DMS79 (cell line): ENCODE measurements at places on chromosomes 16 and 17.

DNA sequence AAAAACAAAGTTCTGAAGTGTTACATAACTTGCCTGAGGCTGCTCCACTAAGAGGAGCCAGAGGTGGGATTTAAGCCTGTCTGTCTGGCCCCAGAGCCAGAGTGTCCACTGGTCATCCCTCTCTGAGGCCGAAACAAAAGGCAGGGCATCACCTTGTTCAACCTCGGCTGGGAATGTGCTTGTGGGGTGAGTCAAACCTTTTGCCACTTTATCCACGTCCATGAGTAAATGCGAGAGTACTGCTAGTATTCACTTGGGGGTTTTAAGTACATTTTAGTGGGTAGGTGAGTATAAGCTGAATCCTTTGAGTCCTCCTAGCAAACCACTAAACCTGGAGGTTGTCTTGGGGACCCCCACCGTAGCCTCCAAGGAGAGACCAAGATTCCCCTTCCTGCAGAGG lies 103.5 kb downstream of the STX8 start:
- no peak for DNase-seq

GRCh38 chr17:75096082-75096625 lies 8.4 kb downstream of the SLC16A5 start:
- no peak for DNase-seq

DNA sequence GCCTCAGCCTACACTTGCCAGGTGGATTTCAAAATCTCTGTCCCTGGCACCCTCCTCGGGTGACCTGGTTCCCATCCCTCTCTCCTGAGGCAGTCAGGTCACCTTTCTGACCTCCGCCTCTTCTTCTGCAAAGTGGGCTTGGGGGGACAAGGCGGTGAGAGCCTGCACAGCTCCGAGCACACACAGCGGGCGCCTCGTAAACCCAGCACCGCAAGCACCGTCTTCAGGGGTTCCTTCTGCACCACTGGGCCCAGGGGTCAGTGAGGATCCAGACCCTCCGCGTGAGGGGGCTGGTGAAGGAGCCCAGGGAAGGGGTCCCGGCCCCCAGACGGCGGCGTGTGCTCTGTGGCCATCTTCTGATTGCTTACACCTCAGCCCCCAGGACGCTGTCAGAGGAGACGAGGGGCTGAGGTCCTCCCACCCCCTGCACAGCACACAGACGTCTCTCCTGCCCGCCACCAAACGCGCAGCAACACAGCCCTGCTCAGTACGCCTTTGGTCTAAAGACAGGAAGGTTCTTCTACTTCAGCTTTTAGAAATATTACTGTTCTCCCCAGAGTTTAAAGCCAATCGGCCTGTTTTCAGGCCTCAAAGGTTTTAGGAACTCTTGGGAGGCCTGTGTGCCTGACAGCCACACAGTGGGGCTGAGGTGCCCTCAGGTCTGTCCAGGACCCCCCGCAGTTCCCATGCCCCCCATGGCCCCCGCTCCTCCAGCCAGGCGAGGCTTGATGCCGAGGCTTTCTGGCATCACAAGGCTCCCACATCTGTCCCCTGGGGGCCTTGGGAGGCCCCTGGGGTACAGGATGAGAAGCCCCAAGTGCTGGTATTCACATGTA lies 2.7 kb downstream of the CBFA2T3 start:
- no peak for DNase-seq

GRCh38 chr17:2563543-2563942 lies 29.9 kb upstream of the PAFAH1B1 start:
- DNase-seq, result no peak

- no peak for DNase-seq
These were observed 207.8 kb upstream of the FOXF1 start for GRCh38 chr16:86302421-86303109.

DNA sequence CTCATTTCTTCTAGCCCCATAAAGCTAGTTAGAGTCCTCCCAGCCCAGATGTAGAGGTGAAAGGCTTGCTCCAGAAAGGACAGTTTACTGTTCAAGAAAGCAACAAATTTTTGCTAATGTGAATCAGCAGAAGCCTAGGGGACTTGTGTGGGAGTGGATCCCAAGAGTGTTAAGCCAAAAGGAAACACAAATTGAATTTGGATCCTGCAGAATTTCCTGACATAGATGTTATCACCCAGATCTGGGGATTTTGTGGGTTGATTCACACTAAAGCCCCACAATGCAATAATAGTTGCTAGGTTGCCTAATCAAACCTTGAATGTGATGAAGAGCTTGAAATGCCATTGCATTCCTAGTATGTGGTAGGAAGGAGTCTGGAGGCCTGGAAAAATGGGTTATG lies 135.2 kb upstream of the HS3ST3A1 start:
- no peak for DNase-seq

GRCh38 chr16:87534751-87535150 lies 41.9 kb upstream of the ZCCHC14 start:
- DNase-seq, result no peak

DNA sequence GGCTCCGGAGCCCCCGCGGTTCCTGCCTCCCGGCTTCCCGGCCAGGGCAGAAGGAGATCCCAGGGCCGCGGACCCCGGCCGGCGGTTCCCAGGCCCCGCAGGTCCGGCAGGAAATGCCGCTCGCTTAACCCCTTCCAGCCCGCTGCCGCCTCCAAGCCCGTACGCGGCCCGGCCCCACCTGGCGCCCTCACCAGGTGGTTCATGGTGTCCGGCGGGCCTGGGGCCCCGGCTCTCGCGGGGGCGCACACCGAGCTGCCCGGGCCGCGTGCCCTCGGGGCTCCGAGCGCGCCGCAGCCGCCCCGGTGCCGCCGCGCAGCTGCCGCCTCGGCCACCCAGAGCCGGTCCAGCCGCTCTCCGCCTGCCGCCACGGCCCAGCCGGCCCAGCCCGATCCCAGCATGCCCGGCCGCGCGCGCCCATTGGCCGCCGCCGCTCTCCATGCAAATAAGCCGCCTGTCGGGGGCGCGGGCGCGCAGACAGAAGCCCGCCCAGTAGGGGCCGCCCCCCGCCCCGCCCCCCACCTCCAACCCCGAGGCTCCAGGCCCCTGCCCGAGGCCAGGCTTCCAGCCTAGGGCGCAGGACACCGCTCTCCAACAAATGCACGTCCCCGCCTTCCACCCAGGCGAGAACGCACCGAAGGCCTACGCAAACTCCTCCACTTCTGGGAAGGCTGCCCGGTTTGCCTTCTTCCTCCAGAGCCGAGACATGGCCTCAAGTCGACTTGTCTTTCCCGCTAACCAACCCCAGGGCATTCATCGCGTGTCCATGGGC lies at the start of gene BCAR1:
Gene BCAR1, minus strand, starts transcription at position 345 of the 769 bp plus-strand sequence. Its CDS starts 142 bp downstream, at position 203.
- no peak for DNase-seq

DNA sequence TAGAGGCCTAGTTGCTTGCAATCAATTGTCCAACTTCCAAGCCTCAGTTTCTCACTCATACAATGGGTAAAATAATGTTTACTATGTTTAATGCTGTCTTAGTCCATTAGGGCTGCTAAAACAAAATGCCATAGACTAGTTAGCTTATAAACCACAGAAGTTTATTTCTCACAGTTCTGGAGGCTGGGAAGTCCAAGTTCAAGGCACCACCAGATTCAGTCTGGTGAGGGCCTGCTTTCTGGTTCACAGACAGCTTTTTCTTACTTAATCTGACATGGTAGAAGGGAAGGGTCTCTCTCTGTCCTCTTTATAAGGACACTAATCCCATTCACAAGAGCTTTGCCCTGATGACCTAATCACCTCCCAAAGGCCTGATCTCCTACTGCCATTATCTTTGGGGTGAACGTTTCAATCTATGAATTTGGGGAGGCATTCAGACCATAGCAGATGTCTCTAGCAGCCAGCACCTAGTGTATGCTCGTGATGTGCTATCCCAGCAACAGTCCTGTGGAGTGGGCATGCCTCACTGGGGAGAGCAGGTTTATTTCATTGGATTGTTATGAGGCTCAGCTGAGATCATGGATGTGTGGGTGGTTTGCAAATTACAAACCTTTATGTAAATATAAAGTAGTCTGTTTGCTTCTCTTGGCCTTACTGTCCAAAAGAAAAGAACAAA lies 25.2 kb downstream of the YPEL2 start:
- DNase-seq, result no peak

GRCh38 chr17:50841277-50841948 lies 6.0 kb downstream of the WFIKKN2 start:
- DNase-seq, result no peak

GRCh38 chr17:76435751-76436150 lies 17.2 kb downstream of the UBE2O start:
- no peak for DNase-seq

DNA sequence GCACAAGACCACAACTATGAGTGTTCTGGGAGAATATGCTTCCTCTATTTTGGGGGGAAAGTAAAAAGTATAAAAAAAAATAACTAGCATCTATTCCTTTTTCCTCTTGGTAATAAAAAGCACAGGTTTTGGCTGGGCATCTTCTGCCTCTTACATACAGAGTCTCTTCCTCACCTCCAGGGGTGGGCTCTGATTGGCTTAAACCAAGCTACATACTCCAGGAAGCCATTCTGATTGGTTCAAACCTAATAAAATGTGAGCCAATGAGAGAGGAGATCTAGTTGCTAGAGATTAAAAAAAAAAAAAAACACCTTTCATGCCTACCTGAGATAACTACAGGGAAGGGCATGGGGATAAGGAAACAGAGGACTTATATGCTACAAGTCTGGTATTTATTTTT lies 365.9 kb upstream of the ERCC4 start:
- no peak for DNase-seq

GRCh38 chr16:80719573-80719972 lies 84.8 kb downstream of the CDYL2 start:
- no peak for DNase-seq

GRCh38 chr17:17835415-17836249 lies 1.2 kb downstream of the SREBF1 start:
- DNase-seq, result no peak

DNA sequence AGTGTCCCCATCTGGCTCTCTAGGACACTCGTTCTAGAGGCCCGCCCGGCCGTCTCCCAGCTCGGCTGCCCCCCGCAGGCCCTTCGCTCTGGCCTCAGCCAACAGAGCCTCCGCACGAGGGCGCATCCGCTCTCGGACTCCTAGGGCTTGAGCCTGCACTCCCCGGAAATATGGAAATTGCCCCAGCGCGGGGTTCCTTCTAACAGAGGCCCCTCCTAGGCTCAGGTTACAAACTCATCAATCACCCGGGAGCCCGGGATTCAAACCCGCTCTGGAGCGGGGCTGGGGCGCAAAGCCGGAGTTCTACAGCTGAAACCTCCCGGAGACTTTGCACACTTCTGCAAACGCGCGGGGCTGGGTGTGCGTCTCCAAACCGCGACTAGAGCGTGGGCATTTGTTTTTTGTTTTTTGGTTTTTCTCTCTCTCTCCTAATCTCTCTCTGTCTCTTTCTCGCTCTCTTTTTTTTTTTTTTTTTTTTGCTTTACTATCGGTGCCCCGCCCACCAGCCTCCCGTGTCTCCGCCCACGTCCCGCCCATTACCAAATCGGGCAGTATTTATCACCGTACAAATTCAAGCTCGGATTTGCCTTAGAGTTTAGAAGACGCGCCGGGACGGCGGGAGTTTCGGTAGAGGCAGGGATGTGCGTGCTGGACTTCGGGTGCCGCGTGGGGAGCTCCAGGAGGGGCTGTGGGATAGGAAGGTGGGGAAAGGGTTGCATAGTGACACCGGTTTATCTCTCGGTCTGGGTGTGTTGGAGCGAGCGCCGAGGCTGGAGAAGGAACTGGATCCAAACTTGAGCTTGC lies 2.4 kb upstream of the FOXL1 start:
- DNase-seq, result no peak
